MM.1S (cell line): ENCODE measurements at places on chromosomes 16 and 17.

GRCh38 chr17:28977659-28978355 lies 26.5 kb upstream of the PHF12 start:
- DNase-seq, result no peak

DNA sequence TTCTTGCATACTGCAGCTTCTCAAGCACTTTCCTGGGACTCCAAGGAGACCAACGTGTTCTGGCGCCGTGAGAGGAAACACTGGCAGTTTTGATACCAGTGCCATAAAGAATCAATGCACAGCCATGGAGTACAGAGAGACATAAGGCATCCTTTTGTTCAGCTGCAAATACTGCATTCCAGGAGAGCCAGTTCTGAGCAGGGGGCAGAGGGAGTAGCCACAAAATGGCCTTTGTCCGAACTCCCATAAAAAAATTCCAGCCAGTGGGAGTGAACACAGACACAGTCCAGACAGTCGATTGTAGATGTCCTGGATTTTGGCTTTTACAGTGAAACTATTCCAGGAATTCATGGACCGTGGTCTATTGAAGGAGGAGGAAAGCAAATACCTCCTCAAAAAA lies 36.2 kb upstream of the TEKT3 start:
- DNase-seq, result no peak

DNA sequence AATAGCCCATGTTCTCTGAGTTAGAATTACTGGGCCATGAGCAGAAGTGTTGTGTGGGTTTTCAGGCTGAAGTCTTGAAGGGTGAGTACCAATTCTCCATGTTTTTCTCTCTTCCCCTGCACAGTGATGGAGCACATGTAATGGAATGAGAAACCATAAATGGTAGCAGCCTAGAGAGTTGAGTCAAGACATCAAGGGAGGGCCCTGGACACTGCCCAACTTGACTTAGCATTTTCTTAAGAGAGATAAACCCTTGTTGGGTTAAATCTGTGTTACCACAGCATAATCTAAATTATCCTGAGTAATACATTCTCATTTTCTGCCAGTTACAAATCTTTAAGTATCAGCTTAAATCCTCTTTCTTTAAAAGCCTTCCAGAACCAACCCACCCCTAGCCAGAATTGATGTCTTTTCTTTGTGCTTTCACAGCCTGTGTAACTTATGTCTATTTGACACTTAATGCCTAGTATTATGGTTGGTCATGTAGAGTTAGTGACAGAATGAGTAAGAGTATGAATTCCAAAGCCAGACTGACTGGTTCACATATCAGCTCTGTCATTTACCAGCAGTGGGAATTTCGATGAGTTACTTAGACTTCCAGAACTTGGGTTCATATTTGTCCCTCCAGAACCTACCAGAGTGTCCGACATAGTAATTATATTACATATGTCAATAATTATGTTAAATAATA lies 27.0 kb upstream of the RGS9 start:
- no peak for DNase-seq

DNA sequence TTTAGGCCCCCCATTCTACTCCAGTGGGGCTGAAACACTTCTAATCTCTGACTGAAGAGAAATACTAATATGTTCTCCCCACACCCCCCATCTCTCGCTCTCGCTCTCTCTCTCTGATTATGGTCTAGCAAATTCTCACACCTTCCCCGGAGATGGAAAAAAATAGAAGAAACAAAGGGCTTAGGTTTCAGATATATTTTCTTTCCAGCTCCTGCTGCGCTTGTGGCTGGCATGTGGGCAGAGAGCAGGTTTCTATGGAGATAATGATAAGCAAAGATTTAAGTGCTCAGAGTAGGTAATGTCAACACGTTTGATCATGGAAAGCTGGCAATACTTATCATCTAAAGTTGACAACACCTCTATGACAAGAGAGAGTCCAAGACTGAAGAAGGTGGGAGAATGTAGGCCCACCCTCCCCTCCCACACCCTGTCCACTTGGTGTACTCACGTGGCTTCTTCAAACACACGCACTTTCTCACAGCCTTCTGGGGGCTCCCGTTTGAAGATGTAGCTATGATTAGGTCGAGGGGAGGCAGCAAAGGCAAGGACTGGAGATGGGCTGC lies 8.0 kb upstream of the SLC35B1 start:
- no peak for DNase-seq

GRCh38 chr17:63966646-63967264 lies 6.0 kb downstream of the SCN4A start:
- DNase-seq, result no peak

DNA sequence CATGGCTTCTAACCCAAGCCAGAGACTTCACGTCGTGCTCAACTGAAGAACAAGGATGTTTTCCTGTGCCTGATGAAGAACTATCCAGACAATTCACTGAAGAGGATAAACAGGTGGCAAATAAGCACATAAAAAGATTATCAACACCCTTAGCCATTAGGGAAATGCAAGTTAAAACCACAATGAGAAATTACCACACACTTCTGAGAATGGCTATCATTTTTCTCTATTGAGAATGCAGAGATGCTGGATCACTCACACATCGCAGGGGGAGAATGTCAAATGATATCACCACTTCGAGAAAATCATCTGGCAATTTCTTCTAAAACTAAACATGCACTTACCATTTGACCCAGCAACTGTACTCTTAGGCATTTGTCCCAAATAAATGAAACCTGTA lies 162.8 kb downstream of the IRX3 start:
- DNase-seq, result no peak

DNA sequence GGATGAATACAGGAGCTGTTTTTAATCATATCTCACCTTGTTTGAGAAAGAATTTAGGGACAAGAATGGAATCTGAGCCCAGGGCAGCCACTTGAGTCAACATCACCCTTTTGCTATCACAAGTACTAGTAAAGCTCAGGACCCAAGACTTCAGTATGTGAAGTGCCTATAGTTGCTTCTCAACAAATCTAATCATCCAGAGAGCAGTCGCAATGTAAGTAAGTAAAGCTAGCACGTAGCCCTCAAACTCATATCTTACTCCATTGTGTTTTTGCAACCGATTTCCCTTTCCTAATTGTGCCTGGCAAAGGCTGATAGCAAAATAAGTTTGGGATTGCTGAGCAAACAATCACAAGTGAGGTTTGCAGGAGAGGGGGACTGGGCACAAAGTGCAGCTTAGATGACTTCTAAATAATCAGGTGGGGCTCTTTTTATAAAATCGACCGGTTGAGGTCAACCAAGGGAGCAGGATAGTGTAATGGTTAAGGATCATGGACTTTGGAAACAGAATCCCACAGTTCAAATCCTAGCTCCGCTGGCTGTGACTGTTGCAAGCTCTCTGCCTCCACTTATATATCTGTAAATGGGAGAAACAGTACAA lies 13.0 kb downstream of the TOB1 start:
- DNase-seq, result no peak

DNA sequence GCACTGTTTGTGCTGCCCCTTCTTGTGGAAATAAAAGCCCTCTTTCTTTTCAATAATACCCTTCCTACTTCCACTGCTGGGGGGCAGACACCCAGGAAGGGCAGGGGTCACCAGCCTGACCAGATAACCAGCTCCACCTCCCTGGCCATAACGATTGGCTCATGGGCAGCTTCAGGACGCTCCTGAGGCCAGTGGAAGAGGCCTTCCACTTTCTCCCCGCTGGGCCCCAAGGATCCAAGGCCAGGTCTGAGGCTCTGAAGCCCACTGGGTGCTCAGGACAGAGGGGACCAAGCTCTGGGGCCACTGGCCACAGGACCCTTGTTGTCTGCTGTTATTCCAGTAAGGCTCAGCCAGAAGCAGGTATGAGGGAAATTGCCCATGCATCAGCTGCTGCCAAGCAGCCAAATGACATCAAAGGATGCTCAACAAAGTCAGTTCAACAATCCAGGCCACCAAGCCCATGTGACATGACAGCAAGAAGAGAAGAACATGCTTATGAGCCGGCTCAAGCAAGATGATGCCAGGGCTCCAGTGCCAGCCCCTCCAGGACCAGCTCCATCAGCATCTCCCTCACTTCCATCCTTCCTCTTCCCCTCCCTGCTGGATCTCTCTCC lies 238.8 kb downstream of the ZNF423 start:
- no peak for DNase-seq

DNA sequence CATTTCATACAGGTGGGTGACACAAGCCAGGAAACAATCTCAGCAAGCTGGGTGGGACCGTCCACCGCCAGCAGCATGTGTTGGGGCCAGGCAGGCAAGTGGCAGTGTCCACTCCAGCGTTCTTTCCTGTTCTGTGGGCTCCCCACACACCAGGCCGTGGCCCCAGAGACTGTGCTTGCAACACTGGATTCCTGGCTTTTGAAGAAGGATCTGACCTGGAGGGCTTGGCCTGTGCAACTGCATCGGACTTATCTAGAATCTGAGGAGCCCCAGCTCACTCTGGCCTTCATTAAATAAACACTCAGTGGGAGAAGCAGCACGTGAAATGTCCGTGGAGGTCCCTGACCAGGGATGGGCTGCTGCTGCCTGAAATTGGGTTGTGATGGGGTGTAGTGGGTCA lies 3.2 kb downstream of the KSR1 start:
- DNase-seq, result no peak

DNA sequence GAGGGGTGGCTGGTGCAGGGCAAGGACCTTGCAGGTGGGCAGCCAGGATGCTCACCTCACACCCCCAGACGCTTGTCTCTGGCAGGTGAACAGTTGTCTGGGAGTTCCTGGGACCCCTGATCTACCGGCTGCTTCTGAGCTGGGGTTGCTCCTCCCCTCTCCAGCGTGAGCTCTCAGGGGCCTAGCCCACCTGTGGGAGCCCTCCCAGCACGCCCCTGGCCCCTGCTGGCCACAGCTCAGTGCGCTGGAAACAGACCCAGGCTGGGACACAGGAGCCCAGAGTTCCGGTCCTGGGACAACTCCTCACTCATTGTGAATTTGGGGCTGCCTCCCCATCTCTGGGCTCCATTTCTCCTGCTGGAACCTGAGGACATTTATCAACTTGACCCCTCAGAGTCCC lies 30.3 kb downstream of the ARHGAP23 start:
- no peak for DNase-seq

DNA sequence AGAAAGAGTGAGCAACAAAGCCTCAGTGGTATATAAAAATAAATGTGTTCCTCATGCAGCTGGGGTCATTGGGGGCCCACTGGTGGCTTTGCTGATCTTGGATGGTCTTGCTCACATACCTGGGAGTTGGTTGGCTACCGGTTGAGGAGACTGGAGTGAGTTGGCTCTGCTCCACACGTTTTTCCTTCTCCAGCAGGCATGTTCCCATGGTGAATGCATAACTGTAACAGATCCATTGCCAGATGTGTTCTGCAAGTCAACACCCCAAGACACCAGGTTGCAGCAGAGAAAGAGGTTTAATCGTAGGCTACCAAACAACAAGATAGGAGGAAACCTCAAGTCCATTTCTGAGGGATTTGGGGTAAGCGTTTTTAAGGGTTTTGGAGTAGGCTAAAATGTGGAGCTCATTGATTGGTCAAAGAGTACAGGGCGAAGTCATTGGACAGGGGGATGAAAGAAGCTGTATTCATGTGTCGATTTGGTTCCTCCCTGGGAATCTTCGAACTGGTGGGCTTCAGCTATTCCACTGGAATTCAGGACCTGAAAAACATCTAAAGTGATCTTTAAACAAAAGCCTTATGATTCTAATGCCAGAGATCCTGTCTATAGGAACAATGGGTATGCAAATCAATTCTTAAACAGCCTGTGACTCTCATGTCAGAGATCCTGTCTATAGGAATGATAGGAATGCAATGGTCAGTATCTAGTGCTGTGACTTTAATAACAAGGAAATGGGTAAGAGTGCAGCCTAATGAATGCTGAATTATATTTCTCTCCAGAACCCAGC lies 467.5 kb upstream of the C16orf82 start:
- no peak for DNase-seq

DNA sequence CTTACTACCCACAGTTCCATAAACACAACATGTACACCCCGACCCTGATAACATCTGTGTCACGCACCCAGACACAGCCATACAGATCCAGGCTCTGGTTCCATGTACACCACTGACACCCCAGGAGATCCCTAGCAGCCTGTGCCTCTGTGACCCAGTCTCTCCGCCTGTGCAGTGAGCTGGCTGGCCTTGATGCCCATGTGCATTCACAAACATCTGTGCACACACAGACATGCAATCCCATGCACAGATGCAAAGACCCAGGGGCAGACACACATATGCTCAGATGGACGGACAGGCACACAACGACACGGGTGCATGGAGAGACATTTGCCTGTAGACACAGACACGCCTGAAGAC lies 4.1 kb downstream of the CCDC102A start:
- DNase-seq, result no peak

DNA sequence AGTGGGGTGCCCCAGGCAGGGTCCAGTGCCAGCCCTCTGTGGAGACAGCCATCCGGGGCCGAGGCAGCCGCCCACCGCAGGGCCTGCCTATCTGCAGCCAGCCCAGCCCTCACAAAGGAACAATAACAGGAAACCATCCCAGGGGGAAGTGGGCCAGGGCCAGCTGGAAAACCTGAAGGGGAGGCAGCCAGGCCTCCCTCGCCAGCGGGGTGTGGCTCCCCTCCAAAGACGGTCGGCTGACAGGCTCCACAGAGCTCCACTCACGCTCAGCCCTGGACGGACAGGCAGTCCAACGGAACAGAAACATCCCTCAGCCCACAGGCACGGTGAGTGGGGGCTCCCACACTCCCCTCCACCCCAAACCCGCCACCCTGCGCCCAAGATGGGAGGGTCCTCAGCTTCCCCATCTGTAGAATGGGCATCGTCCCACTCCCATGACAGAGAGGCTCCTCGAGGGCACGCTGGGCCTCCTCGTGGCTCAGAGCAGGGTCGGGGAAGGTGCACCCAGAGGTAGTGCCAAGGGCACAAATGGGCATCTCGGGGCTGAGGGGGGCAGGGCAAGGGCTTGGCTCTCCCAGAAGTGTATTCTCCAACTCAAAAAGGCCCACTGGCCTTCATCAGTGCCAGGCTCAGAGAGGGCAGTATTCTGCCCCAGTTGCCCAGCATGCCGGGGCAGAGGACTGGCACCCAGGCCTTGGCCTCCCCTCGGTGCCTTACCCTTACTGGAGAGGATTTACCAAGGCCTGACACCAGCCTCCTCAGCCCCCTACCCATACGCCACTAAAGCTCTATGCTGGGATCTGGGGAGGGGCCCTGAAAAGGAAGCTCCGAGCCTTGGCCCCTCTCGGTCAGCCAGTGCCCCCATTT lies at the start of gene CDH5:
Gene CDH5 (plus strand): TSS at position 259 of the 867 bp plus-strand sequence. CDS start 12,647 bp downstream, outside the sequence.
- DNase-seq, result no peak

- no peak for DNase-seq
Measured at GRCh38 chr16:87620201-87620495, 17.8 kb downstream of the JPH3 start.

DNA sequence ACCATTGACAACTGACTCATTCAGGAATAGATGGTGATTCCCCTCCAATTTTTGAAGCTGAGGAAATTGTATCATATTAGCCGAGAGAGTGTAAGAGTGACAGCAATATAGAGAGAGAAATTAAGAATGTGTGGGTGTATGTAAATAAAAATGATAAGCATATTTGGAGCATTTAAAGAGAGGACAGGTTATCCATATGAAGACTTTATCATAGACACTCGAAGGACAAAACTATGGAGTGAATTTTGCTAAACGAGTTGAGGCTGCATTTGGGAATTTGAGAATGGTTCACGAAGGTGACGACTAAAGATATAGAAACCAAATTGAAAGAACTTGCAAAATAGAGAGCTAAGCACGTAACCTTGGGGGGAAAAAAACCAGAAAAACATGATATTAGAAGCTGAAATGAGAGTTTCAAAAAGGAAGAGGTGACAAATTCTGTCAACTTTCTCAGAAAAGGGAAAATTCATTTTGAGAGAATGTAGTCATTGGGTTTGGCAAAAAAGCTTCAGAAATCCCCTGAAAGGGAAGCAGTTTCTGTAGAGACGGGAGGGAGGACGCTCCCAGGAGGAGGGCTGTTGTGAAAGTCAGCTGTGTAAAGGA lies 129.7 kb downstream of the KCNJ2 start:
- DNase-seq, result peak; percentile 40
